ENCODE measurements at places on chromosomes 7 and 10. TPM values are rescaled to one million over a fixed set of nuclear protein-coding genes. Genes with fewer than 3 reads are reported as not detected.

DNA sequence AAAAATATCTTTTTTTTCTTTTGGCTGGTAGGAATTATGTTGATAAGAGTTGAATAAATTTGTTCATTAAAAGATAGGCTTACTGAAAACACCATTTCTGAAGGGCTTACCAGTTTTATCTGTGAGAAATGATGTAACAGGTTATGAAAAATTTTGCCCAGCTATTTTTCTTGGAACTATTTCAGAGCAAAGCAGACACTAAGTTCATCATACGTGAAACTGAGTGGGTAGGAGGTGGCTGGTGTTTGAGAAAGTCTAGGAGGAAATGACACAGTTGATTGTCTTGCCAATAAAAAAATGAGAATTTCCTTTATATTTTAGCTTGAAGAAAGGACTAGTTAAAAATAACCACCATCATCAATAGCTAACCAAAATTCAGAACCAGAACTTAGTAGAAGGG lies 6.2 kb upstream of the MRC1 start:
- H3K4me1 ChIP-seq: no peaks in the 10 kb centered on the region
- DNase-seq: no peak
- no peak overlapping the region for H3K4me3 ChIP-seq
- H3K27me3 ChIP-seq: no peaks in the 10 kb centered on the region
- no peak overlapping the region for H3K27ac ChIP-seq

DNA sequence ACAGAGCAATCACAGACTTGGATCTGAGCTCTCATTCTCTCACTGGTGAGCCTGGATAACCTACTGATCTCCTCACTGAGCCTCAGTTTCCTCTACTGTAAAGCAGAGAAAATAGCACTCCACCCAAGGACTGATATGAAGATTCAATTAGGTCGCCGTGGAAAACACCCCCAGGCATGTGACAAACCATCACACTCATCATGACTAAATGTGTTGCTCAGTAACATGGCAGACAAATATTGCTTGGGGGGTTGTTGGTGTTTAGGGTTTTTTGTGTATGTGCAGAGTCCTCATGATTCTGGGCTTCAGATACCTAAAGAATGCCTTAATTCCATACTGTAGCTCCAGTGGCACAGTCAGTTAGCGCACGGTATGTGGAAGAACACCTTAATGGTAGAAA lies 122.1 kb upstream of the TCF7L2 start:
- H3K27ac ChIP-seq: no peak overlapping the region
- H3K36me3 ChIP-seq: peaks cover 32% of the 10 kb centered on the region
- H3K4me1 ChIP-seq: no peaks in the 10 kb centered on the region
- no peak overlapping the region for H3K4me3 ChIP-seq
- H3K27me3 ChIP-seq: no peaks in the 10 kb centered on the region

DNA sequence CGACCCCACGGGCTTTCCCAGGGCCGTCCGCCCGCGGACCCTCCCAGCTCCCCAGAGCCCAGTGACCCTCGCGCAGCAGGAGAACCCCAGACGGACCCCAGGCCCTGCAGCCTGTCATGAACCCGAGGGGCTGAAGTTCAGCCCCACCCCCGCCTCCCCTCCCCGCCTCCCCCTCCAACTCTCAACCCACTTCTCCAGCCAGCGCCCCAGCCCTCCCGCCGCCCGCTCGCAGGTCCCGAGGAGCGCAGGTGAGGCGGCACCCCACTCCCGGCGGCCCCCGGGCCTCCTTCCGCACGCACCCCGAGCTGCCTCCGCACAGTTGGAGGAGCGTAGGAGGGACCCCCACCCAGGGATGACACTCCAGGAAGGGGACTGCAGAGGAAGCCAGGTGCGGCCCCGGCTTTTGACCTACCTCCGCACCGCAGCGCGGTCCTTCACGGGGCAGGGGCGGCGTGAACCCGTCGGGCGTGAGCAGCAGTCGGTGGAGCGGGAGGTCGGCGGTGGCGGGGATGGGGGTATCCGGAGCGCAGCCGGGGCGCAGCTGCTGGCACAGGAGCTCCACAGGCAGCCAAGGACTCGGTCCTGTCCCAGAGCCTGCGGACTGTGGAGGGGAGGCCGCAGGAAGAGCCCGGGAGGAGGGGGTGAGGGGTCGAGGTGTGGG lies at the start of gene TMEM176A:
TSS of gene TMEM176A (plus strand) at position 189 of the 661 bp plus-strand sequence. CDS start 782 bp downstream, outside the sequence.
- DNase-seq: no peak
- peak within 1 kb of the TSS; percentile 48 for H3K4me3 ChIP-seq
- H3K36me3 ChIP-seq: peaks cover 10% of the 10 kb centered on the region

- H3K27ac ChIP-seq: no peak overlapping the region
- H3K27me3 ChIP-seq: no peaks in the 10 kb centered on the region
Observed at GRCh38 chr7:51046103-51046466, 263.4 kb upstream of the GRB10 start.

DNA sequence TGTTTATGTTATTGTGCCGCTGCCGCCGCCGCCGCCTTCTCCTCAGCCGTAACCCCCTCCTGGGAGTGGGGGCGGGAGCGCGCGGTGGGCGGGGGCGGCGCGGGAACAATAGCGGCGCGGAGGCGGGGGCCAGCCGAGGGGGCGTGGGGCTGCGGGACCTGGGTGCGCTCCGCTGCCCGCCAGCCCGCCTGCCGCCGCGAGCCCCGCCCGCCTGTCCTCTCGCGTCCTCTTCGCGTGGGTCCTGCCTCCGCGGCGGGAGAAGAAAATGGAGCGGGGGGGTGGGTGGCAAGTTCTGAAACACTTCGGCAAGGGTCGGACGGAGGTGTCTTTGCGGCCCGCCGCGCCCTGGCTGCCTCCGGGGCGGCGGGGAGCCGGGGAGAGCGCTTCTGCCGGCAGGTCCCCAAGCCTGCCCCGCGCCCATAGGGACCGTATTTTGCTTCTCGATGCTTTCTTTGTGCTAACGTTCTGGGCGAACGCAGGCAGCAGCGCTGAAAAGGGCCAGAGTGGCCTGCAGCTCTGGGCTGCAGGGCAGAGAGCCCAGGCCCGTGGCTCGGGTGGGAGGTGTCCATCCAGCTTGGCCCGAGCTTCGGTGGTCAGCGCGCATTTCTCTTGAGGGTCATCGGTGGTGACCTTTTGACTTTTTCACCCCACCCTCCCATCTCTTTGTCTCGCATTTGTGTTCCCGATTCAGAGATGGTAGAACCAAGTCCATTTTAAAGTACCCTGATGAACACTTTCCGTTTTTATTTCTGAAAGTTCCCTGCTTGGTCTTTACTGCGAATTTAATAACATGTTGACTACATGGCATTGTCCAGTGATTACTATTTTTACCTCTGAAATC lies 613 bp downstream of the MAPK8 start:
- H3K4me1 ChIP-seq: peaks cover 32% of the 10 kb centered on the region
- peak overlapping the region; percentile 82 for H3K4me3 ChIP-seq
- peak; percentile 76 for DNase-seq
- no peaks in the 10 kb centered on the region for H3K27me3 ChIP-seq

GRCh38 chr7:53811555-53812079 lies 730.6 kb upstream of the VSTM2A start:
- no peaks in the 10 kb centered on the region for H3K36me3 ChIP-seq
- DNase-seq: no peak
- H3K4me1 ChIP-seq: no peaks in the 10 kb centered on the region
- H3K27ac ChIP-seq: no peak overlapping the region
- H3K4me3 ChIP-seq: no peak overlapping the region

- H3K36me3 ChIP-seq: no peaks in the 10 kb centered on the region
- H3K27ac ChIP-seq: no peak overlapping the region
- peaks cover 29% of the 10 kb centered on the region for H3K27me3 ChIP-seq
- H3K4me3 ChIP-seq: no peak overlapping the region
Observed at GRCh38 chr7:4531236-4531635, 150.9 kb upstream of the FOXK1 start.

DNA sequence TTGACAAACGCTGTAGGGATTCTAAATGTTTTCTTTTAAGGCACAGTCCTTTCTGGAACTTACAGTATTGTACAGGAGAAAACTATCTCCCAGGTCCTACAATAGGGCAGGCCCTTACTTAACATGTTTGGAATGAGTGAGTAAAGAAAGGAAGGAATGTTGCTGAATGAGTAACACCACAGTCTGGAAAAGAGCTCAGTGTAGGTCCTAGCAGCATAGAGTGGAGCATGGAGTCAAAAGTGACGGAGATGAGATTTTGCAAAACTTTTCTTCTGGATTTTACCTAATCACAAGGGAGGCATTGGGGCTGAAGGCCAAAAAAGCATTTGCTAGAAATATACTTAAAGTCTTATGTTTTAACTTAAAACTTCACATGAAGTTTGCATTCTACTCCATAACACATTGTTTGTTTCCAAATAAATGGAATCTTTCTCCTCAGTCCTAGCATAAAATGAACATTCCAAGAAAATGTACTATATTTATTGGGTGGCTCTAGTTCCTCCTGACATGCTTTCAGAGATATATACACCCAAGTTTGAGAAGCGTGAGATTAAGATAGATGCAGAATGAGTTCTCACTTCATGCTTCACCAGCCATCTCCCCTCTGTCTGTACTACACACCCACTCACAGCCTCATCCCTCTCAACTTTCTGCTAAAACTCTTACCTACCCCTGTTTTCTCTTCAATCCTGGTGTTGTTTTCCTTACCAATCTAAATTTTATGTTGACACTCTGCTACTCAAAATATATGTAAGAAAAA lies 20.2 kb upstream of the ADD3 start:
- H3K27me3 ChIP-seq: no peaks in the 10 kb centered on the region
- no peaks in the 10 kb centered on the region for H3K36me3 ChIP-seq

DNA sequence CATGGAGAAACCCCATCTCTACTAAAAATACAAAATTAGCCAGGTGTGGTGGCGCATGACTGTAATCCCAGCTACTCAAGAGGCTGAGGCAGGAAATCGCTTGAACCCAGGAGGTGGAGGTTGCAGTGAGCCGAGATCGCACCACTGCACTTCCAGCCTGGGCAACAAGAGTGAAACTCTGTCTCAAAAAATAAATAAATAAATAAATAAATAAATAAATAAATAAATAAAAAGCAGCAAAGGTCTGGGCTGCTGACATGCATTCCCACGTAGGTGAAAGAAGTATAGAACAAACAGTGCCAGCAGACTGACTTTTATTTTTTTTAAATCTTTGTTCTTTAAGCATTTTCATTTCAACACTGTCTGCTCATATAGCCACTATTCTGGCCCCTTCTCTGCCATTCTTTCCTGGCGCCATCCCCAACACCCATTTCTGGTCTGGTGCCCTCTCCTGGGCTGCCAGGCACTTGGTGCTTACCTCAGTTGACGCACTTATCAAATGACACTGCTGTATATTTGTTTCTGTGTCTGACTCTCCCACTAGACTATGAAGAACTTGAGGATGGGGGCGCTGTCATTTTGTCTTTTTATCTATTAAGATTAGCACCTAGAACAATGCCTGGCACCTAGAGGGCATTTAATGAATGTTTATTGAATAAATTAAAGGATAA lies 15.6 kb downstream of the FAM107B start:
- H3K4me1 ChIP-seq: no peaks in the 10 kb centered on the region
- no peak overlapping the region for H3K4me3 ChIP-seq
- H3K36me3 ChIP-seq: no peaks in the 10 kb centered on the region
- H3K27ac ChIP-seq: no peak overlapping the region

DNA sequence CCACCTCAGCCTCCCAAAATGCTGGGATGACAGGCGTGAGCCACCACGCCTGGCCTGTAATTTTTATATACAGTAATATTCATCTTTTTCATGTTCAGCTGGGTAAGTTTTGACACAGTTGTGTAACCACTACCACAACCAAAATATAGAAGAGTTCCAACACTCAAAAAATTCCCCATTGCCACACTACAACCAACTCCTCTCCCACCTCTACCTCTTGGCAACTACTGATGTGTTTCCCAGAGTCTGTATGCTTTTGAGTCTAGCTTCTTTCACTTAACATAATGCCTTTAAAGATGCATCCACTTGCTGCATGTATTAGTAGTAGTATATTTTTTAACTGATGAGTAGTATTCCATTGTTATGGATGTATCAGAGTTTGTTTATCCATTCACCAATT lies 90.7 kb downstream of the SRPK2 start:
- H3K27me3 ChIP-seq: no peaks in the 10 kb centered on the region
- no peak overlapping the region for H3K27ac ChIP-seq
- H3K4me3 ChIP-seq: no peak overlapping the region
- no peaks in the 10 kb centered on the region for H3K36me3 ChIP-seq

GRCh38 chr10:8206882-8207281 lies 152.4 kb downstream of the GATA3 start:
- no peaks in the 10 kb centered on the region for H3K36me3 ChIP-seq
- H3K27me3 ChIP-seq: no peaks in the 10 kb centered on the region
- no peak overlapping the region for H3K4me3 ChIP-seq
- no peaks in the 10 kb centered on the region for H3K4me1 ChIP-seq
- no peak for DNase-seq
- no peak overlapping the region for H3K27ac ChIP-seq

DNA sequence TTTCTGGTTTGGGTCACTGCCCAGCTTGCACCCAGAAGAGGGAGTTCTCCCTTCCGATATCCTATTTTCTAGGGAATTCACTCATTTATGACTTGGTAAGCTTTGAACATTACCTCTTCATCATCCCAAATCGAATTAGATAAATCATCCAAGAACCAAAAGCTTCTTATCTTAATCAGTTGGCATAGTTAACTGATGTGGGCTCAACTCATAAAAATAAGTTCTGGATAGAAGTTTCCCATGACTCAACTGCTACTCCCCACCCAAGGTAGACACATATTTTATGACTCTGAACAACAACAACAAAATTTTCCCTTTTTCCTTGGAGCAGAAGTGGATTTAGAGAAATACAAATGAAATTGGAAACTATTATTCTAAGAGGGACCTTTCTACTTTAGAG lies 102.9 kb upstream of the CCDC6 start:
- no peak for DNase-seq
- H3K4me1 ChIP-seq: no peaks in the 10 kb centered on the region
- H3K36me3 ChIP-seq: no peaks in the 10 kb centered on the region
- H3K27ac ChIP-seq: no peak overlapping the region
- peaks cover 2% of the 10 kb centered on the region for H3K27me3 ChIP-seq

DNA sequence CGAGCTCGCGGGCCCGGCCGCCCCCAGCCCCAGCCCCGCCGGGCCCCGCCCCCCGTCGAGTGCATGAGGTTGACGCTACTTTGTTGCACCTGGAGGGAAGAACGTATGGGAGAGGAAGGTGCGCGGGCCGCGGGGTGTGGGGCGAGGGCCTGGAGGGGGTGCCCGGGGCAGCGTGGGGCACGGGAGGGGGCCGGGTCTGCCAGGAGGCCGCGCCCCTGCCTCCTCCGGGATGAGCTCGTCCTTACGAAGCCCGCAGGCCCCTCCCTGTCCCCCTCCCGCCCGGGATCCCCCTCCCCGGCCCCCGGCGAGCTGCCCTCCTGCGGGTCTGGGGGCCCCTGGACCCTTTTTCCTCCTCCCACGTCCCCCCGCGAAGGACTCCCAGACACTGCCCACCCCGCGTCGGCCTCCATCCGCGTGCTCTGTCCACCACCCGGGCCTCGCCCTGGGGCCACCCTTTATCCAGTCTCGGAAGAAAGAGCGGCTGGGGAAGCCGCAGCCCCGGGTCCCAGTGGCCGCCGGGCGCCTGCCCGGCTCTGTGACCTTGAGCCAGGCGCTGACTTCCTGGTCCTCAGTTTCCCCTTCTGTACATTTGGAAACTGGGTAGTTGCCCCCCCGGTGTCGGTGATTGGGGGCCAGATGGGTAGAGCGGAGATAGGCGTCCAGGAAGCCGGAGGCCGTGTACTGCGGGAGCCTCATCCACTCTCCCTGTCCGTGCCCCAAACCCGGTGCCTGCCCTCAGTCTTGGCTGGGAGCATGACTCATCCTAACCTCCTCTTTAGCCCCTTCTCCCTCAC lies 521 bp downstream of the LIMK1 start:
- no peaks in the 10 kb centered on the region for H3K27me3 ChIP-seq
- H3K27ac ChIP-seq: peak overlapping the region; percentile 74
- no peaks in the 10 kb centered on the region for H3K36me3 ChIP-seq
- DNase-seq: no peak
- peaks cover 13% of the 10 kb centered on the region for H3K4me1 ChIP-seq
- peak overlapping the region; percentile 81 for H3K4me3 ChIP-seq

Gene GBX1
- total RNA-seq: not detected

Gene SEMA3A
- 0.30 TPM for total RNA-seq

Gene RET
- total RNA-seq: not detected

Gene LDB3
- 0.29 TPM for total RNA-seq

Gene FGFBP3
- total RNA-seq: 10.2 TPM

Gene FAM221A
- total RNA-seq: 7.6 TPM

Data from naive thymus-derived CD8-positive, alpha-beta T cell (primary cell).